ENCODE measurements at places on chromosomes 3 and 15. TPM values are rescaled to one million over a fixed set of nuclear protein-coding genes. Genes with fewer than 3 reads are reported as not detected.

Gene RBMS3
- total RNA-seq = 0.84 TPM

Gene CASR
- total RNA-seq = not detected

GRCh38 chr3:55267206-55267930 is 219.7 kb downstream of the WNT5A start:
- no peak for DNase-seq

DNA sequence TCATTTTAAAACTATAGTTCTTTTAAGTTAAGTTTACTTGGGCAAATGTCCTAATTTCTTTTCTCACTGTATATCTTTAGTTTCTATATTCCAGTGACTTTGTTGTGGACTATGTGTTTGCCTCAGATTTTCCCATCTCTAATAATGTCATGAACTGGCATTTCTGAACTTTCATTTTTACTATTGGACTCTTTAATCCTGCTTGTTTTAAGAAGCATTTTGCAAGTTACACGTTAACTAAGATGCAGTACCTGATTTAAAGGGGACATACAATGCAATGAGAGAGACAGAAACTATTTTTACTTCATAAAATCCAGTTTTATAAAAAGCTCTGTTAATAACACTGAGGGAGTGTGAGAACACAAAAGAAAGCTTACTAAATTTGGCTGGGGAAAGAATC is 58.6 kb upstream of the PHLDB2 start:
- no peak for DNase-seq

DNA sequence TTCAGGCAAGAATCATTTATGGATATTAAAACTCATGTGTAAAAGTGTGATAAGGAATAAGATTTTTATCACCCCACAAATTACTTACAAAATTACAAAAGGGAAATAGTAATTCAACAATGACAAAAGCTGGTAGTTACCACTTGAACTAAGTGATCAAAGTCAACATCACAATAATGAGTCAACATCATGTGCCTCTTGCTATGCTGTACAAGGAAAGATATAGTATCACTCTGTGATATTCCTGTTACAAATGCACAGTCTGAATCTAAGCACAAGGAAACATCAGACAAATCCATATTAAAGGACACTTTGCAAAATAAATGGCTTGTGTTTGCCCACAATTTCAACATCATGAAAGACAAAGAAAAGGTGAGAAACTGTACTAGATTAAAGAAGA is 90.5 kb upstream of the PLCL2 start:
- no peak for DNase-seq

- peak; percentile 26 for DNase-seq
These were observed 26.5 kb upstream of the PLOD2 start for GRCh38 chr3:146187334-146187950.

DNA sequence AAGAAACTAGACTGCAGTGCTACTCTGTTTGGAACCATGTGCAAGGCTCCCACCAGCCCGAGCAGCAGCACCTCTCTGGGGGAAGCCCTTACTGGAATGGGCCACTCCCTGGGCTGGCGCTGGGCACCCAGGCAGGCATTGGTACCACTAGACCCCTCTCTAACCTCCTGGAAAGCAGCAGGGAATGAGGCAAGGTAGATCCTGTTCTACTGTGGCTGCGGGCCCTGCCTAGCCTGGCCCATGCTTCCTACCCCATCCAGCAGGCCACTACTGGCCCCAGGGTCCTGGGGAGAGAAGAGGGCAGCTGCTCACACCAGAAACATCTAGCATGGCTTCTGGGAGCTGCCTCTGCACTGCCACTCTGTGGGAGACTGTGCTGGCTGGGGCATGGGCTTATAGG is 44.8 kb downstream of the MESD start:
- DNase-seq = no peak

DNA sequence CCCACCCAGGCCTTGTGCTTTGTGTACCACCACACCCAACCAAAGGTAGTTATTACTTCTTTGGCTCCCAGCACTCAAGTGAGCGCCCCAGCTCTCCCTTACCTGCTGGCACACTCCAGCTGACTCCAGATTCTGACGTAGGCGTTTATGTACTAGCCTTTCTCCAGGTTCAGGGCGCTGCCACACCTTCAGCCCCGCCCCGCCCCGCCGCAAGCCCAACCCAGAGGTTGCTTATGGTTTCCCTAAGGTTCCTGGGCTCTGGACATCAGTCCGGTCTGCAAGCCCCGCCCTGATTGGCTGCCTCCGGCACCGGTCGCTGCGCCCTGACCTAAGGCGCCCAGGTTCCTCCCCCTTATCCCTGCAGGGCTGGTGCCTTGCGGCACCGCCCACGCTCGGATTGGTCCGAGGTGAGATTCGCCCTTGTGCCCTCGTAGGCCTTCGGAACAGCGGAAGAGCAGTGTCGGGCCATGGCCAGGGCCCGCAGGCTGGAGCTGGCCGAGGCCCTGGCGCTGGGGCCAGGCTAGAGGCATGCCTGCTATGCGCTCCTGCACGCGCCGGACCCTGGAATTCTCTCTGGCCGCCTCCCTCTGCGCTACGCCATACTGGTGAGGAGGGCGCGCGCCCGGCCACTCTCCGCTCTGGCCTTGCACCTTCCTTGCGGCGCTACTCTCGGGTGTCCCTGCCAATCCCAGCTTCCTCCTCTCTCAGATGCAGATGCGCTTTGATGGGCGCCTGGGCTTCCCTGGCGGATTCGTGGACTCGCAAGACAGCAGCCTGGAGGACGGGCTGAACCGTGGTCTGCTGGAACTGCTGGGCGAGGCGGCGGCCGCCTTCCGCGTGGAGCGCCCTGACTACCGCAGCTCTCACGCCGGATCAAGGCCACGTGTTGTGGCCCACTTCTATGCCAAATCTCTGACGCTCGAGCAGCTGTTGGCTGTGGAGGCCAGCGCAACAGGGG is 19.8 kb upstream of the NUDT16 start:
- peak; percentile 15 for DNase-seq

GRCh38 chr3:179842061-179842460 is 189.2 kb downstream of the USP13 start:
- DNase-seq = no peak

DNA sequence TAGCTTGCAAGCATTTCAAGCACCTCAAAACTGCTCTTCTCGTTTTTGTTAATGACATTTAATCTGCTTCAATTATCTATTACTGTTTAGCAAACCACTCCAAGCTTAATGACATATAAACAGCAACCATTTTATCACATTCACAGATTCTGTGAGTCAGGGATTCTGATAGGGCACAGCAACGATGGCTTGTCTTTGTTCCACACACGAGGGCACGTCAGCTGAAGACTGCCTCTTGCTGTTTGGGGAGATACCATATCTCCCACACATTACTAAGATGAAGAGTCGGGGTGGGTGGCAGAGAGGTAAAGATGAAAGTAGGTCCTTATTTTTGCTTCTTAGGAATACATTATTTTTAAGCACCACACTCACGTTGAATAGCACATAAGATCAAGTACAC is 19.3 kb downstream of the CPOX start:
- no peak for DNase-seq
